ENCODE measurements at places on chromosomes 2 and 18.

- no peak for DNase-seq
Observed at GRCh38 chr2:217521820-217522219, 481.0 kb downstream of the TNS1 start.

- no peak for DNase-seq
Observed at GRCh38 chr2:10243926-10244270, 58.8 kb upstream of the HPCAL1 start.

DNA sequence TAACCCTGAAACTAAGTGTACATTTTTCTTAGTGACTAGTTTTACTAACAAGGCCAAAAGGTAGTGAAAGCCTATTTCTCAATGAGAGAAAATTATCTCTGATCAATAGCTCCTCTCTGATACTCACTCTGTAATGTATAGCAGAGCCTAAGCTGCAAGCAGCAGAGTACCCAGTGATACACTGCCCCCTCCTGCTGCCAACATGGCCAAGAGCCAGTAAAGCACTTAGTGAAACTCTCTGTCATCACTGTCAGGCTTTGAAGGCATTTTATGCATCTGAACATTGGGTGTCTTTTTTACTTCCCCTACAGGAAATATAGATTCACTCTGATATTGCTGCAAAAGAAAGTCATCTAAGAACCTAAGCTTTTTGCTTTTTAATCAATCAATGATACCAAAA lies 784.1 kb upstream of the CDH7 start:
- DNase-seq = no peak

- no peak for DNase-seq
Observed at GRCh38 chr2:108363908-108364225, 13.9 kb upstream of the SULT1C4 start.

DNA sequence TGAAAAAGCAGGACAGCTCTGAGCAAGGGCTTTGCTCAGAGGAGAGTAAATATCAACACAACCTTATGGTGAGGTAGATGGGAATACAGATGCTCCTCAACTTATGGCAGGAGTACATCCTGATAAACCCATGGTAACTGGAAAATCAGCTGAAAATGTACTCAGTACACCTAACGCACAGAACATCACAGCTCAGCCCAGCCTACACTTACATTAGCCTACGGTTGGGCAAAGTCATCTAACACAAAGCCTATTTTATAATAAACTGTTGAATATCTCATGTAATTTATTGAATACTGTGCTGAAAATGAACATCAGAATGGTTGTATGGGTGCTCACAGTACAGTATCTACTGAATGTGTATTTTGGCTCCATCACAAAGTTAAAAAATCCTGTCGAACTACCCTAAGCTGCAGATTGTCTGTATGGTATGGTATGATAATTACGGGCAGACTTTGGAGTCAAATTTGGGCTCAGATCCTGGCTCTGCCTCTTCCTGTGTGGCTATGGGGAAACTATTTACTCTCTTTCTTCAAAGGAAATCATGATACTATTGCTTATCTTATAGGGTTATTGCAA lies 120.3 kb upstream of the LYPD1 start:
- no peak for DNase-seq

GRCh38 chr2:69438580-69438979 lies 1.3 kb upstream of the NFU1 start:
- DNase-seq = no peak

DNA sequence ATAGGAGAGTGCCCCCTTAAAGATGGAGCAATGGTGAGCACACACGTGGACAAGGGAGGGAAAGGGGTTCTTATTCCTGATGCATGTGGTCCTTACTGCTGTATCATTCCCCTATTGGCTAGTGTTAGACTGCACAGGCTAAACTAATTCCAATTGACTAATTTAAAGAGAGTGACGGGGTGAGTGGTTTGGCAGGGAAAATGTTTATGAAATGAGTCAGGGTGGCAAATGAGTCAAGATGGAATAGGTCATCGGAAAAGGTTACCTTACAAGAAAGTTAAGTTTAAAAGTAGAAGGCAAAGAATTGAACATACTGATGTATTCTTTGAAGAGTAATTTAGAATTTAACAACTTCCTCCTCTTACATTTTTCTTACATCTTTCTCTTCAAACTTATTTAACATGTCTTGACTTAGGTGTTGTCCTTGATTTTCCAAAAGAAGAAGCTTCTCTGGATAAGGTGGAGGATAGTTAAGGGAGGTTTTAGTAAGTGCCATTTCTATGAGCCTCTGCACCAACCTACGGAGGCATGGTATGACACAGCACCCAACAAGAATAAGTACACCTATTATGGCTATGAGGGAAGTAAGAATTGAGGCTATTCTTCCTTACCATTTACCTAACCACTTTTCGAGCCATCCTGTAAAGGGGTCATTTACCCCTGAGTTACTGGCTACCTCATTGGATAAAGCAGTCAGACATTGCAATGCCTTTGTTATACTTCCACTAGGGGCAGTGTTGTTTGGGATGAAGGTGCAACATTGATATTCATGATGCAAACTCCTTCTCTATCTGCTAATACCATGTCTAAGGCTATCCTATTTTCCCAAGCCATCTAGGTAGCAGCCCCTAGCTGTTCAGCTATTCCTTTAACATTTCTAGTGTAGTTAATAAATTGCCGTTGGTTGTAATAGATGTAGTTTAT lies 1345.8 kb upstream of the LRRTM1 start:
- no peak for DNase-seq

- no peak for DNase-seq
Observed at GRCh38 chr2:211534632-211535031, 978.2 kb downstream of the CPS1 start.

DNA sequence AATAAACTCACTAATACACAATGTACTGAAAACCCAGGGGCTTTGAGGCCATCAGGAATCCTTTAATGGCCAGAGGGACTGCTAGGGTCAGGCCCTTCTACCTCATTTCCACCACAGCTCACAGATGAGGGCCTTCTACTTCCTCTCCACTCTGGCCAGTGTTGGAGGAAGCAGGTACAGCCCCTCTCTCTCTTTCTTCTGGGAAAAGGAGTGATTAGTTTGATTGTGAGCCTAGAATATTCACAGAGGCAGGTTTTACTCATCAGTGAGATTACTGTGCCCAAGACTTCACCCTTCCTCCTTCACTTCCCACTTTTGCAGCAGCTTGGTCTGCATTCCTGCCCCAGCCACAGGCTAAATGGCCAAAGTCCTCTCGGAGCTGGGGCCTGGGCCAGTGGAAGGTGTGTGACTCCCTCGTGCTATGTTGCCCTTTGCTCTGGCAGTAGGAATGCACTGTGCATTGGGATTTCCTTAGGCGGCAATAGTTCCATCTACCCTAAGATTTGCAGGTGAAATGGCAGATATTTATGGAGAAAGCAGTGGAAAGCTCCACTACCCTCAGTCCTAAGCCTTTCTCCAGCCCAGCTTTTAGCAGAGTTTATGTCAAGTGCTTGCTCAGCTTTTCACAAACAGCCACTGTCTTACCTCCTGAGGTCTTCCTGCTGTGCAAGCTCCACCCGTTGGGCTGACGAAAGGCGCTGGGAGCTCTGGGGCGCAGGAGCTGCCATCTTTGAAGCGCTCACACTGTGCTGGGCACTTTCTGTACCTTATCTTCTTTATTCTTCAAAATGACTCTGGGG lies 36.2 kb upstream of the YES1 start:
- DNase-seq = no peak

- no peak for DNase-seq
Observed at GRCh38 chr18:48785736-48786454, 164.9 kb downstream of the SMAD7 start.

Measured in GM19239 (cell line).